Fibroblast of skin of scalp (primary cell): ENCODE measurements at places on chromosomes 11 and 22.

DNA sequence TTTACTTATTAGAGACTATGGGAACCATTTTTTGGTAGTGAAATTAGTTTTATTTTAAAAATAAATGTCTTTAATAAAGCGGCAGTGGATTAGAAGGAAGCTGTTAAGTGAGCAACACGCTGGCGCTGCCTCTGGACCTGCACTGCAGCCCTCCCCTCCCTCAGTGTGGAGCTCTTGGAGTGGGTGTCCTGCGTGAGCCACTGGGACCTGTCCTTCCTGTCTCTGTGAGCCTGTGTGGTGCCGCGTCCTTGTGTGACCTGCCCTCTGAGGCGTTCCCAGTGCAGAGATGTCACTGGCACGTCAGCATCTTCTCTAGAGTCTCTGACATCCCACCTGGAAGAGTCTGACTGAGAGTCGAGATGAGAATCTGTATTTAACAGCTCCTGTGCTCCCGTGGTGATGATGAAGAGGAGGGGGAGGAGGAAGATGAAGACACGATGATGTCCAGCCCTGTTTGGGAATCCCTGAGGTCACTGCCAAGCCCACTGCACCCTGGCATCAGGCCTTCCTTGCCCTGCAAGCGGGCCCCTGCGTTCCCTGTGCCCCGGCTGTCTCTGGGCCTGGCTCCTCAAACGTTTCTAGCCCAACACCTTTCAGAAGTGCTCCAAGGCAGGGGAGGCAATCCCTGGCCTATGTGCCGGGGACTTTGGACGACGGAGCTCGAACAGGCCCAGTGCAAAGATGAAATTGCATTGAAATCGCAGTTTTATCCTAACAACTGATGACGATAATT is 271.8 kb downstream of the TBC1D22A start:
- DNase-seq: no peak

GRCh38 chr11:130118165-130118564 is 41.4 kb upstream of the ST14 start:
- DNase-seq: no peak

DNA sequence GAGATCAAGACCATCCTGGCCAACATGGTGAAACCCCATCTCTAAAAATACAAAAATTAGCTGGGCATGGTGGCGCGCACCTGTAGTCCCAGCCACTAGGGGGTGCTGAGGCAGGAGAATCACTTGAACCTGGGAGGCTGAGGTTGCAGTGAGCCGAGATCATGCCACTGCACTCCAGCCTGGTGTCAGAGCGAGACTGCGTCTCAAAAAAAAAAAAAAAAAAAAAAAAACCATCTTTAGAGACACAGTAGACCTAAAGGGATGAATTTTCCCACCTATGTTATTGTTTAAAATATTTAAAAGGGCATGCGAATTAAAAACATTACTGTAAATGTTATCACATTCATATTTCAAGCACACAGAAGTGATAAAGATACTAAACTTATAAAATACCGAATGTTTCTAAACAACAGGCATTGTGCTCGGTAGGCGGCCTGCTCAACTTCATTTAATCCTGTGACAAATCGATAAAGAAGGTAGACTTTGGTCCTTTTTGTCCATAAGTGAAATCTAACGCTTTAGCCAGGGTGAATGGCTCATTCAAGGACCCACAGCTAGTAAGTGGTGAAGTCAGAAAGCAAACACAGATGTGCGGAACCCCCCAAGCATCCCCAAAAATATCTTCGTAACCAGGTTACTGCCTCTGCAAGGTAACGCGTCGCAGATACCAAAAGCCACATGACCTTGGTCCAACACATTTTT is 16.1 kb downstream of the NCAPD3 start:
- peak; percentile 28 for DNase-seq

DNA sequence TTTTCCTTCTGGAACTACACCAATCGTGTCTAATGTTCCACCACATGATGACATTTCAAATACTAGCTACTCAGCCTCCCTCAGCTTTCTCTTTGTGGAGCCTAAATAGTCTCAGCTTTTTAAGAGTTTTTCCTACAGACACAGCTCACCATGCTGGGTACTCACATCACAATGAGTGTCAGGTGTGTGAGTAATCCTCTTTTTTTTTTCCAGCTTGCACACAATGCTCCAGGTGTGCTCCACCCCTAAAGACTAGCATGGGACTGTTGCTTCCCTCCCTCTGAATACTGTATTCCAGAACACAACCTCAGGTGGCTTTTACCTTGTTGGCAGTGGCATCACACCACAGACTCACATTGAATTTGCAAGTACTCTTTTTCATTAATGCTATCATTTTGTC is 11.7 kb downstream of the BTG4 start:
- DNase-seq: no peak

DNA sequence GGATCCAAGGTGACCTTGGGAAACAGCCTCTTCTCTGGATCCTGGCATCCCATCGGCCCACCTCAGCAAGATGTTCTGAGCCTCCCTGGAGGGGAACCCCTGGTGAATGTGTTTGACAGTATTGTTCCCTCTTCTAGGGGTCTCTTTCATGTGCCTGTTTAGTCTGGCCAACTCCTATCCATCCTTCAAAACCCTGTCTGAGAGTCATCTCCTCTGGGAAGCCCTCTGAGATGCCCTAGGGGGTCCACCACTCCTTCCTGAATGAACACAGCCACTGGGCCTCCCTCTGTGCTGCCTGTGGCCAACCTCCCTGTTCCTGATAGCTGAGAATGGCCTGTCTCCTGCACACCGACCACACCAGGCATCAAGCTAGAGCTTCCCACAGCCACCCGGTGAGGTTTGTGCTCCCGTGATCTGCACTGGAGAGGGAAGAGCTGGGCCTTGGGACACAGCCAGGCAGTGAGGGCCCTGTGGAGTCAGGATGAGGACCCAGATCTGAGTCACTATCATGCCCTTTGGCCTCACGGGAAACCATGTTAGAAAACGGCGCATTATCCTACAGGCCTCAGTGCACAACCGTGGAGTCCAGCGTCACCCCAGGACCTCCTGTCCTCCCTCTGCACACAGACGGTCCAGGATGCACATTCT is 8.8 kb downstream of the WNT7B start:
- DNase-seq: peak; percentile 19

DNA sequence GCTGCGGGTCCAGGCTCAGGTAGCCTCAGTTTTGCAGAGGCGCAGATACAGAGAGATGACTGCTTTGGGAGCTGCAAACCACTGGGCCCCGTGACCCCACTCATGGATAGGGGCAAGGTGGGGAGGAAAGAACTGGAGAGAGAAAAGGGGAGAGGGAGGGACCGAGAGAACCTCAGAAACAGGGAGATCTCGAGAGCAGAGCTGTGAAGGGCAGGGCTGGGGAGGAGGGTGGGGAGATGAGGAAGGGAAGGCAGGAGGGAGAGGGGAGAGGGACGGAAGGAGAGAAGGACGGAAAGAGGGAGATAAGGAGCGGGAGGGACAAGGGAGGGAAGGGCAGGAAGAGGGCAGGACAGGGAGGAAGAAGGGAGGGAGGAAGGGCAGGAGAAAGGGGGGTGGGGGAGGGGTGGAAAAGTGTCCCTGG is 46.3 kb downstream of the IGLL1 start:
- DNase-seq: no peak
